Adipocyte (in vitro differentiated cells): ENCODE measurements at places on chromosomes 1 and 21.

DNA sequence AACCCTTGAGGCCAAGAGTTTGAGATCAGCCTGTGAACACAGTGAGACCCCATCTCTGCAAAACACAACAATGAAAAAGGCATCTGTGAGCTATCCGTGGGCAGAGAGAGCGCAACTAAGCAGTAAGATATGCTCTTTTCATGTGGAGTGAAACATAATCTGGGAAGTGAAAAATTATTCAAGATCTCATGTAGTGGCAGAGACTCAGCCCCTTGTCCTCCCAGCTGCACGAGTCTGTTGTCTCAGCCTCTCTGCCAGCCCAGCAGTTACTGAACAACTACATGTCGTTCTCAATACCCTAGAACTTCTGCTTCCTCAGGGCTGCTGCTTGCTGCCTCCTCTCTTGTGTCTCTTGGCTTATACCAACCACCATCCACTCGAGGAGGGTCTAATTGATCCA is 61.3 kb upstream of the WDR26 start:
- no peak for DNase-seq

DNA sequence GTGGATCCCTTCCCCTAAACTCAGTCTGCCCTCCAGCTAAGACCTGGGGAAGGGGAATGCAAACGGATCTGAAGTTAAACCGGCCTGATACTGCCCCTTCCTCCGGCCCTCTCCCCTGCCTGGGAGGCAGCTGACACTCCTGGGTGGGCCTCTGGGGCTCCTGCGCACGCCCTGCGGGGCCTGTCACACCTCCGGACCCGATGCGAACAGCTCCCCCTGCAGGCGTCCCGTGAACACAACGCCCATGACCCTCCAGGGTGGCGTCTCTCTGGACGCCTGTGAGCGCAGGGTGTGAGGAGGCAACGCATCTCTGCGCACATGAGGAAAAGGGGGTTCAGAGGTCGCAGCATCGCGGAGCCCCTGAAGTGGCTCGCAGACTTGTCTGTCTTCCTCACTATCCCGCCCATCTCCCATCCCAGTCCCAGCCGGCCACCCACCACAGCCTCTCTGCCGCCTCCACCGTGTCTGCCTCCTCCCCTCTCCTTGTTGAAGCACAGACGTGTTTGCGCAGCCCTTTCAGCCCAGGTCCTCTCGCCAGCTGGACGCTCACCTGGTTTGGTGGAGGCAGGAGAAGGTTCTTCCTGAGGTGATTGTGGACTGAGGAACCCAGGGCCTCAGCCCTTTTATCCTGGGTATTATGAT is 421 bp upstream of the LCE3A start:
- DNase-seq, result no peak

GRCh38 chr1:159146980-159147379 is 24.4 kb upstream of the CADM3 start:
- no peak for DNase-seq

- peak; percentile 96 for DNase-seq
Observed at GRCh38 chr1:203556047-203556851, 62.3 kb downstream of the OPTC start.

DNA sequence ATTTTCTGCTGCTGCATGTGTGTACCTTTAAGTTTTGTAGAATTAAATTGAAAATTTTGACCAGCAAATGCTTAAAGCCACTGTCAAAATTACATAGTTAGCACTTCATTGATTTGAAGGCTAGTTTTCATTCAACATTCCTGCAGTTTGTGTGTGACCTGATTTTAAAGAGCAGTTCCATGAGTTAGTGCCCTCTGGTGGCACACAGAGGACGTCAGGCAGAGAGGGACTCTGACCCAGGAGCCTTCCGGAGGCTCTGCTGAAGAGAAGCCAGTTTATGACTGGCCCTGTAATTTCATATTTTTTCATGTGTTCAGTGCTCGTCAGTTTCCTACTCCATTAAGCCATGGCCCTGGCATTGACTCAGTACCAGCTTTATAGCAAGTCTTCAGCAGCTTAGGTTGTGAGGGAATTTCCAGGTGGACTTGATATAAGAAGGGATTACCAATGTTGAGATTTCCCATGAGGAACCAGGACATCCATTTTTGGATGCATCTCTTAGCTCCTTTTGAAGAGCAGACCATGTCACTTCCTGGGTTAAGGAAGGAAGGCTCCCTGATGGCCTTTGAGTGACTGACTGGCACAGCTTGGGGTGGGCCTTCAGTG is 104.7 kb downstream of the CAMTA1 start:
- DNase-seq, result peak; percentile 85

DNA sequence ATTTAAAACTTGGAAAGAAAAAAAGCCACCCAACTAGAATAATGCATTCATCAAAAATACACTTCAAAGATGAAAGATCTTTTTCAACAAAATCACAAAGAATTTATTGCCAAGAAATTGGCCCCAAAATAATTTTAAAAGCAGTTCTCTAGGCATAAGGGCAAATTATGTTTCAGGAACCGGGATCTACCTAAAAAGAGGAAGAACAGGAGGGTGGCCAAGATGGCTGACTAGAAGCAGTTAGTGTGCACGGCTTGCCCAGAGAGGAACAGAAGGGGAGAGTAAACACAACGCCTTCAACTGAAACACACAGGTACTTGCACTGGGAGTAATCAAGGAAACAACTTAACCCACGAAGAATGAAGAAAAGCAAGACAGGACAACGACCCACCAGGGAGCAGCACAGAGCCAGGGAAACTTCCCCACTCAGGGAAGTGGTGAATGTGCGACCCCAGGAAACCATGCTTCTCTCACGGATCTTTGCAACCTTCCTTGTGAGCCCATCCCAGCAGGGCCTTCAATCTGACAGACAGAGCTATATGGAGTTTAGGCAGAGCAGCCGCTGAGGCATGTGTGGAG is 46.1 kb downstream of the ACKR1 start:
- DNase-seq, result no peak

DNA sequence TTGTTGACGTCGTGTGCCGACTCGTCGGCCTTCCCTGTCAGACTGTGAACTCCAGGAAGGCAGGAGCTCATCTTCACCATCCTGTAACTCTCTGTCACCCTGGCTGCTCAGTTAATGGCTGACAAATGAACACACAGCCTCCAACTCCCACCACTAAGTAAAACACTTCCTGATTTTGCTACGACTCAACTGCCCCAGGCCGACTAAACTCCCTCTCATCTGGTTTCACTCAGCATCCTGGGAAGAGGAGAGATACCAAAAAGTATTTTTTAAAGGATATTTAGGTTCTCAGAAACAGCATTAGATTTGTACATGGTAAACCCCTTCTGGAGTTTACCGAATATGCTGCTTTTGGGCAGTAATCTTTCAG is 18.2 kb upstream of the LHX4 start:
- no peak for DNase-seq

DNA sequence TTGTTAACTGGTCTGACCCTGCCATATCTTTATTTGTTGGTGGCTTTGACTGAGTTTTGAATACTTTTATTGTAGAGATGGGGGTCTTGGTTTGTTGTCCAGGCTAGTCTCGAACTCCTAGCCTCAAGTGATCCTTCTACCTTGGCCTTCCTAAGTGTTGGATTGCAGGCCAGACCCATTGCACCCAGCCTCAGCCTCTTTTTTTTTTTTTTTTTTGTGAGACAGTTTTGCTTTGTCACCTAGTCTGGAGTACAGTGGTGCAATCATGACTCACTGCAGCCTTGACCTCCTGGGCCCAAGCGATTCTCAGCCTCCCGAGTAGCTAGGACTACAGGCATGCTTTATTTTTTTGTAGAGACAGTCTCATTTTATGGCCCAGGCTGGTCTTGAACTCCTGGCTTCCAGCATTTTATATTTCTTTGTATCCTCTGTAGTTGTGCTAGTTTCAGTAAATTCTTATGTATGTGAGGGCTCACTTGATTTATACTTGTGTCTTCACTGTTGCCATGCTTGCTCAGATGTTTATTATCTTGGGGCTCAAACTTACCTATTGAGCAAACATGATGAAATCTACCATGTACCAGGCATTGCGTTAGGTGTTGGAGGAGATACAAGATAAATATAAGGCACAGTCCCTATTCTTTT is 24.1 kb downstream of the THRAP3 start:
- peak; percentile 91 for DNase-seq

DNA sequence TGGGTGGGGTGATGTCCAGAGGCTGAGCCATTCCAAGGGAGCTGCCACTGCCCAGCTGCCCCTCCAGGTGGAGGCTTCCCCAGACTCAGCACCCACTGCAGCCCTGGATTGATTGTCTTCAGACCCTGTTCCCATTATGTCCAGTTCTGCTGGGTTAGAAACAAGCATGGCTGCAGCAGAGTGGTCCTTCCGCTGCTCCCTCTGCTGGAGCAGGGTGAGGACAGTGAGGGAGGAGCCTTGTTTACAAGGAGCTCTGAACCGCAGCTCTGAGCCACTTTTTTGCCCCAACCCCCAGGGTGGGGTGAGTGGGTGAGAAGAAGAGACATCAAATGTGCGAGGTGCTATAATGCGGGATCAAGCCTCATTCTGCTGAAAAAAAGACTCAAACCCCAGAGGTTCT is 2.3 kb downstream of the TNNT2 start:
- DNase-seq, result no peak

DNA sequence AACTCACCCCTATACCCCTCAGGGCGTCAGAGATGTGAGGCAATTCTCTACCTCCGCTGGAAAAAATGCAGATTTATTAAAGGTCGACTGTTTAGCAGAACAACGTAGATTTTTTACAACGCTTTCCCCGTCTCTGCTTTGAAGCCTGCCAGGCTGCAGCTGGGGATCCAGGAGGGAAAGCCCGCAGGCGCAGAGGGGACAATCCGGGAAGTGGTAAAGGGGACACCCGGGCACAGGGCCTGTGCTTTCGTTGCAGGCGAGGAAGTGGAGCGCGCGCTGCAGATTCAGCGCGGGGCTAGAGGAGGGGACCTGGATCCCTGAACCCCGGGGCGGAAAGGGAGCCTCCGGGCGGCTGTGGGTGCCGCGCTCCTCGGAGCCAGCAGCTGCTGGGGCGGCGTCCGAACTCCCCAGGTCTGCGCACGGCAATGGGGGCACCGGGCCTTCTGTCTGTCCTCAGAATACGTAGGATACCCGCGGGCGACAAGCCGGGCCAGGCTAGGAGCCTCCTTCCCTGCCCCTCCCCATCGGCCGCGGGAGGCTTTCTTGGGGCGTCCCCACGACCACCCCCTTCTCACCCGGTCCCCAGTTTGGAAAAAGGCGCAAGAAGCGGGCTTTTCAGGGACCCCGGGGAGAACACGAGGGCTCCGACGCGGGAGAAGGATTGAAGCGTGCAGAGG is 5.5 kb downstream of the SIM2 start:
- DNase-seq, result no peak

DNA sequence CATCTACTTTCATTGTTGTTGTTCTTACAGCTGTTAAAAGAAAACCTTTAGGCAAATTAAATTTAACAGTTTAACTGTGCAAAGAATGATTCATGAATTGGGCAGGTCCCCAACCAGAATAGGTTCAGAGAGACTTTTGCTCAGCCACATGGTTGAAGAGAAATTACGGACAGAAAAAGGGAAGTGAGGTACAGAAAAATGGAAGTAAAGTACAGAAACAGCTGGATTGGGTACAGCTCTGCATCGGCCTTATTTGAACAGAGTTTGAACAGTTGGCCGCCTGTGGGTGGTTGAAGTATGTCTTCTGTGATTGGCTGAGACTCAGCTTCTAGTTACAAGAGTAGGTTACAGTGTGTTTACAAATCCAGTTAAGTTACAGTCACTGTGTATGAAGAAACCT is 210.1 kb downstream of the FGGY start:
- no peak for DNase-seq

GRCh38 chr1:223425550-223425949 is 32.3 kb downstream of the CCDC185 start:
- no peak for DNase-seq

DNA sequence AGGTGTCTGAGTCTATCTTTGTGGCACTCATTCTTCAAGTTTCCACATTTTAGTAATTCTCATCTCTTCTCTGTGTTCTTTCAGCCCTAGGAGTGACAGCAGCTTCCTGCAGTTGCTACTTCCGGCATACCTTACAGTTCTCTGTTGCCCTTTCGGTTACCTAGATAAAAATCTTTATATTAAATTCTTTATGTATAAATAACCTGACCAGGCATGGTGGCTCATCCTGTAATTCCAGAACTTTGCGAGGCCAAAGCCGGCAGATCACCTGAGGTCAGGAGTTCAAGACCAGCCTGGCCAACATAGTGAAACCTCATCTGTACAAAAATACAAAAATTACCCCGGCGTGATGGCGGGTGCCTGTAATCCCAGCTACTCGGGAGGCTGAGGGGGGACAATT is 62.9 kb downstream of the CDKN2C start:
- DNase-seq, result no peak

GRCh38 chr1:239814306-239814881 is 277.3 kb upstream of the FMN2 start:
- peak; percentile 83 for DNase-seq

GRCh38 chr1:208007319-208007937 is 96.5 kb upstream of the CD34 start:
- DNase-seq, result no peak
